ENCODE measurements at places on chromosomes 6 and 20.

- DNase-seq, result no peak
Observed at GRCh38 chr6:48567016-48567415, 456.0 kb upstream of the PTCHD4 start.

DNA sequence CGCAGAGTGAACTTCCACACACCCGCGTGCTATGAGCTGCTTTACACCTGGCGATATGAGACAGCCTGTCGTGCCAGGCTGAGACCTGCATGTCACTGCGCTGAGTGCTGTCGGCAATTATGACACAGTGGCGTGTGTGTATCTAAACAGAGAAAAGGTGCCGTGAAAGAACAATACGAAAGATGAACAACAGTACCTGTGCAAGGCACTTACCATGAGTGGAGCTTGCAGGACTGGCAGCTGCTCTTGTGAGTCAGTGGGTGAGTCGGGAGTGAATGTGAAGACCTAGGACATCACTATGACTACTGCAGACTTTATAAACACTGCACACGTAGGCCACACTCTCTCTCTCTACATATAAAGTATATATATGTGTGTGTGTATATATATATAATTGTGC lies 68.5 kb upstream of the DUSP22 start:
- DNase-seq, result no peak

- DNase-seq, result no peak
Observed at GRCh38 chr6:36973190-36973589, 12.8 kb downstream of the MTCH1 start.

GRCh38 chr20:58146081-58146745 lies 82.2 kb downstream of the ANKRD60 start:
- no peak for DNase-seq

DNA sequence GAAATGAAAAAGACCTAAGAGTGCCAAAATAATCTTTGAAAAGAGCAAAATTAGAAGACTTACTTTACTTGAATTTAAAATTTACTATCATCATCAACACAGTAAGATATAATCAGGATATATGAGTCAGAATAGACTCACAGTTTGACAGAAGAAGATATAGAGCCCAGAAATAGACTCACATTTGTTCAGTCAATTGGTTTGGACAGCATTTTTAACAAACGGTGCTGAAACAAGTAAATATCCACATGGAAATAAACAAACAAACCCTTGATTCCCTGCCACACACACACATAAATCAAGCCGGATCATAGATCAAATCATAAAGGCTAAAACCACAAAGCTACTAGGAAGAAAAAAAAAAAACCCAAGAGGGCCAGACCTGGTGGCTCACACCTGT lies 291.1 kb downstream of the ADGRG6 start:
- no peak for DNase-seq

DNA sequence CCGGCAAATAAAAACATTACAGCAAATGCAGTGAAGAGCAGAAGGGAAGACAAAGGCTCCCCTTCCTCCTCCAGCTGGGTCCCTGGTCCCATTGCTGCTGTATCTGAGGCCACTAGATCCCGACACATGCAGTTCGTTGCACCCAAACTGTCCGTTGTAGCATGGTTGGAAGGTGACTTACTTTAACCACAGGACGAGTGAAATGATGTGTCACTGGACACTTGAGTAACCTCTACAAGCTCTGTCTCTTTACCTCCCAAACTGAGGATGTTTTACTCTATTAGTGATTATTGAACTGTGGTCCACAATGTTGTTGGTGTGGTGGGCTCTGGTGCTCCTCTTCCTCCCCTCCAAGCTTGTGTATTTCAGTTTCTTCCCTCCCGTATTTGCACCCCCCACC lies 46.2 kb upstream of the ARMH2 start:
- no peak for DNase-seq

DNA sequence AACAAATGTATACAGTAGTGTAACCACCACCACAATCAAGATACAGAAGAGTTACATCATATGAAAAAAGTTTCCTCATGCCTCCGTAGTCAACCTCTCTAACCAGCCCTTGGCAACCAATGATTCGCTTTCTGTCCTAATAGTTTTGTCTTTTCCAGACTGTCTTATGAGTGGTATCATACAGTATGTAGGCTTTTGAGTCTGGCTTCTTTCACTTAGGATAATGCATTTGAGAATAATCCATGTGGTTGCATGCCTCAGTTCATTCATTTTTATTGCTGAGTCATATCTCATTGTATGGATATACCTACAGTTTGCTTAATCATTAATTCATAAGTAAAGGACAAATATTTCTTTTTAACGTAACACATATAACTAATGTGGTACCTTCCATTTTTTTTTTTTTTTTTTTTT lies 86.4 kb upstream of the RIPOR2 start:
- no peak for DNase-seq

Measured in stimulated activated CD8-positive, alpha-beta memory T cell treated with anti-CD3 and anti-CD28 coated beads, Interleukin-2, amount 100 ng/mL, for 1 hour (primary cell).